ENCODE measurements at places on chromosomes 6 and 20. TPM values are rescaled to one million over a fixed set of nuclear protein-coding genes. Genes with fewer than 3 reads are reported as not detected.

- no peaks in the 10 kb centered on the region for H3K27me3 ChIP-seq
- no peak for DNase-seq
- peaks cover 20% of the 10 kb centered on the region for H3K4me1 ChIP-seq
- H3K27ac ChIP-seq: no peak overlapping the region
Measured at GRCh38 chr6:134822920-134823709, 126.8 kb downstream of the ALDH8A1 start.

- no peak overlapping the region for H3K4me3 ChIP-seq
- H3K27ac ChIP-seq: no peak overlapping the region
- peaks cover 7% of the 10 kb centered on the region for H3K4me1 ChIP-seq
- H3K36me3 ChIP-seq: no peaks in the 10 kb centered on the region
- H3K27me3 ChIP-seq: no peaks in the 10 kb centered on the region
Measured at GRCh38 chr6:113481910-113482309, 375.2 kb upstream of the MARCKS start.

GRCh38 chr6:112031960-112032359, 21.9 kb upstream of the CCN6 start:
- H3K4me1 ChIP-seq: no peaks in the 10 kb centered on the region
- H3K36me3 ChIP-seq: no peaks in the 10 kb centered on the region
- H3K4me3 ChIP-seq: no peak overlapping the region
- no peak overlapping the region for H3K27ac ChIP-seq
- H3K27me3 ChIP-seq: no peaks in the 10 kb centered on the region

DNA sequence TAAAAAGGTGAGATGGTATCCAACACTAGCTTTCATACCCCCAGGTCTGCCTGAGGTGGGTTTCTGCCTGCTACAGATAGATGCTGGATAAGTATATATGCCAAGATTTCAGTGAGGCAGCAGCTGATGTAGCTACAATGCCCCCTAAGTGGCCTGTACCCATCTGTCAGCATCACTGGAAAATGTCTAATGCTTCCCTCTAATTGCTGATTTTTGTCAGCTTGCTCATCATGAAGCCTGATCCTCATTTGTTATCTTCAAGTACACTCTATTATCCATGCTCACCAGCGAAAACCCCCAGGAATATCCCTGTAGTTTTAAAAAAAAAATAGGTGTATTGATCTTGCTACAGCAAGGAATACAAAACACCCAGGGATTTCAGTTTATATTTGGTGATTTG, 32.2 kb downstream of the OPRM1 start:
- no peaks in the 10 kb centered on the region for H3K36me3 ChIP-seq
- H3K4me3 ChIP-seq: no peak overlapping the region
- no peak for DNase-seq

DNA sequence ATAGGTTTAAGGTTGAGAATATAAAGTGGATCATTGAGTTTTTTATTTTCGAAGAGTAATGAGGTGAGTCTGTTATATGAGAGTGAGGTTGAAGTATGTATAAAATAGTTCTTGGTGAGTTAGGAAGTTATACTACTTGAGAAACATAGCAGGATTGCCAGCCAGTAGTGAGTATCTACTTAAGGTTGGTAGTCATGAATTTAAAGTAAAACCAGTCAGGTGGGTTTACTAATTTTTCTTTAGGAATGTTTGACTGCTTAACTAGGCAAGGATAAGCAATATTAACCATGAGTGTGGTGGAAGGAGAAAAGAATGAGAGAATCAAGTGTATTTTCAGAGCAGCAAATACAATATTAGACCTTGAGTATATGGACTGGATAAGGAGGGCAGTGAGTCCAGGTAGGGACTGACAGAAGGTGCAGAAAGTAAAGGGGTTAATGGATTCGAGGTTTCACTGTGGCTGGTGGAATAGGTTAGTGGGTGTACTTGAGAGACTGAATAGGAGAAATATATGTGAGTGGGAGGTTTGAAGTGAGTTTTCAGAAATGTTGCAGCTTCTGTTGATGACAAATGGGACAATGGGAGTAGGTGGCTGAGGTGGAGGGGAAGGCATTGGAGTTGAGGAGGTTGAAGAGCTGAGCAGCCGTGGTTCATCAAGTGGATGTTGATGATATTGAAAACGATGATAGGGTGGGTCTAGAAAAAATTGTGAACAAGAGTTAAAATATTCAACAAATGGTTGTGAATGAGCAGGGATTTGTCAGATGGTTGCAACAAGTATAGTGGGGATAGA, 232.5 kb upstream of the ASCC3 start:
- no peaks in the 10 kb centered on the region for H3K36me3 ChIP-seq
- no peak overlapping the region for H3K4me3 ChIP-seq
- no peaks in the 10 kb centered on the region for H3K4me1 ChIP-seq

DNA sequence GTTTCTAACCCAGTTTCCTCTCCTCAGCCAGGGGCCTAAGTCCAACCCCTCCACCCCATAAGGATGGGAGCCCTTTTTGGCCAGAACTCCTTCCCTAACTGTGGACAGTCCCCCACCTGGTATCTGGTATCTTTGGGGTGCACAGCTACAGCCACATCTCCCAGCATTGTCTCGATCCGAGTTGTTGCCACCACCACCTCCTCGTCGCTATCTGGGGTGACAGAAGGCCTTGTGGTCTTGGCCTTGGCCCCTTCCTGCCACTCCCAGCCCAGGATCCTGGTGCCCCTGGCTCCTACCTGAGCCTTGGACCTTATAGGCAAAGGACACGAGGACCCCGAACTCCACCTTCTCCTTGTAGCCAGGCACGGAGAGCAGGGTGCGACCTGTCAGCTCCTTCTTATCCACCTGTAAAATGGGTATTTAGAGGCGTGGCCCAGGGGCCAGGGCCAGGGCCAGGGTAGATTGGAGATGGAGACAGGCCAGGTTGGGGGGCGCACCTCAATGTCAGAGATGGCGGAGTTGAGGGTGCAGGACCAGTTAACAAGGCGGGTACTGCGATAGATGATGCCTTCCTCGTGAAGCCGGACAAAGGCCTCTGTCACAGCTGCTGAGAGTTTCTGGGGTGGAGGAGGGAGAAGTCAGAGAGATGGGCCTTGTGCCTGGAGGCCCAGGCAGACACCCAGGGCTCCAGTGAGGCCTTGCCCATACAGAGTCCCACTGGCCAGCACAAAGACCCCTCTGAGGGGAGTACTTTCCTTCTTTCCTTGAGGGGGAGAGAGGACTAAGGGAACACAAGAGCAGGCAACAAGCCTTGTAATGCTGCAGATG, 7.2 kb upstream of the VWA7 start:
- H3K4me1 ChIP-seq: no peaks in the 10 kb centered on the region
- H3K4me3 ChIP-seq: no peak overlapping the region
- H3K36me3 ChIP-seq: peaks cover 41% of the 10 kb centered on the region
- no peaks in the 10 kb centered on the region for H3K27me3 ChIP-seq
- no peak for DNase-seq
- H3K27ac ChIP-seq: no peak overlapping the region

- DNase-seq: no peak
- H3K27me3 ChIP-seq: no peaks in the 10 kb centered on the region
- H3K4me3 ChIP-seq: no peak overlapping the region
- H3K4me1 ChIP-seq: peaks cover 57% of the 10 kb centered on the region
Measured at GRCh38 chr20:49281059-49281912, 3.4 kb upstream of the ZNFX1 start.

- no peak overlapping the region for H3K27ac ChIP-seq
- H3K36me3 ChIP-seq: no peaks in the 10 kb centered on the region
Measured at GRCh38 chr6:136947037-136947436, 24.9 kb downstream of the SLC35D3 start.

DNA sequence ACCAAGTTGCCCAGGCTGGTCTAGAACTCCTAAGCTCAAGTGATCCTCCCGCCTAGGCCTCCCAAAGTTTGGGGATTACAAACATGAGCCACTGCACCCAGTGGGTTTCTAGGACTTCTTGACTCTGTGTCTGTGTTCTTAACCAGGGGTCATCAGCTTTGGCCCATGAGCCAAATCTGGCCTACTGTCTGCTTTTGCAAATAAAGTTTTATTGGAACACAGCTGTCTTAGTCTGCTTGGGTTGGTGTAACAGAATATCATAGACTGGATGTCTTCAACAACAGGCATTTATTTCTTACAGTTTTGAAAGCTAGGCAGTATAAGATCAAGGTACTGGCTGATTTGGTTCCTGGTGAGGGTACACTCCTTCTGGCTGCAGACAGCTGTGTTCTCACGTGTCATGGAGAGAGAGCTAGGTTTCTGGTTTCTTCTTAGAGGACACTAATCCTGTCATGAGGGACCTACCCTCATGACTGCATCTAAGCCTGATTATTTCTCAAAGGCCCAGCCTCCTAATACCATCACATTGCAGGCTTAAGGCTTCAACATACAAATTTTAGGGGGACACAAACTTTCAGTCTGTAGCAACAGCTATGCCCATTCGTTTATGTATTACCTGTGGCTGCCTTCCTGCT, 23.3 kb downstream of the ARFGEF2 start:
- no peak for DNase-seq
- no peaks in the 10 kb centered on the region for H3K4me1 ChIP-seq
- H3K4me3 ChIP-seq: no peak overlapping the region

- DNase-seq: no peak
- H3K27ac ChIP-seq: no peak overlapping the region
- H3K4me3 ChIP-seq: no peak overlapping the region
Measured at GRCh38 chr6:108463784-108464183, 96.9 kb upstream of the FOXO3 start.

- peaks cover 15% of the 10 kb centered on the region for H3K4me1 ChIP-seq
- H3K4me3 ChIP-seq: no peak overlapping the region
- no peak for DNase-seq
Measured at GRCh38 chr6:30834646-30835045, 49.7 kb upstream of the DDR1 start.

GRCh38 chr6:21885532-21886114, 292.1 kb downstream of the SOX4 start:
- peaks cover 47% of the 10 kb centered on the region for H3K4me1 ChIP-seq
- H3K4me3 ChIP-seq: no peak overlapping the region
- H3K27ac ChIP-seq: peak overlapping the region; percentile 67
- no peaks in the 10 kb centered on the region for H3K36me3 ChIP-seq

GRCh38 chr20:2101865-2102584, 398 bp downstream of the STK35 start:
- H3K27me3 ChIP-seq: no peaks in the 10 kb centered on the region
- H3K27ac ChIP-seq: peak overlapping the region; percentile 88
- peak; percentile 97 for DNase-seq
- peaks cover 8% of the 10 kb centered on the region for H3K36me3 ChIP-seq
- peaks cover 42% of the 10 kb centered on the region for H3K4me1 ChIP-seq

DNA sequence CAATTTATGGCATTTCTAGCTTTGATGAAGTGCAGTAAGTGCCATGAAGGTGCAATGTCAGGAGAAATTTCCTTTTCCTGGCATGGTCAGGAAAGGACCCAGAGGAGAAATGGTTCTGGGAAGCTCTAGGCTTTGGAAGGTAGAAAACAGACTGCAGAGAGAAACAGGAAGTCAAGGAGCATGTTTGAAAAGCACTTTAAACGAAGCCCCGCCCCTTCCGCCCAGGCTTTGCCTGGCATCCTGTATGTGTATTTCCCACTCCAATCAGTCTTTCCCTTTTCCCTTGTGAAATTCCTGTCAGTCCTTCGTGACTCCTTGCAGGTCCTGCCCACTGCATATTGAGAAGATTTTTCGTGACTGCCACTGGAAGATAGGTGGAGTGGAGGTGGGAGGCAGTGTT, 320.9 kb upstream of the SASH1 start:
- no peaks in the 10 kb centered on the region for H3K4me1 ChIP-seq
- H3K27me3 ChIP-seq: no peaks in the 10 kb centered on the region
- H3K27ac ChIP-seq: no peak overlapping the region
- no peak for DNase-seq
- H3K36me3 ChIP-seq: no peaks in the 10 kb centered on the region

DNA sequence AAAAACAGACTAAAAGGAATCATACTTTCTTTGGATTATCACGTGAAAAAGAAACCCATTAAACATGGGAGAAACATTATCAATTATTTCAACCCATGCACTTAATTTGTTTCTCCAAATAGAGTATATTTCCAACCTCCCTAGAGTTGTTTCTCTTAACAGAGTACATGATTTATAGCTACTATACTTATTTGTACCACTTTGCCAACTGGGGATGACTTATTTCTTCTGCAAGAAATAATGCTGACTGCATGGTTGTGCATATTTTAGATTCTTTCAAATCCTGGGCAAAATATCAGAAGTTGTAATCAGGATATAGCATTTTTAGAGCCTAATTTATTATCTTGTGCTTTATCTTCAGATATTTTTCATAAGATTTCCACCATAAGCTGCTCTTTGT, 629.1 kb upstream of the EYS start:
- no peaks in the 10 kb centered on the region for H3K4me1 ChIP-seq
- H3K27me3 ChIP-seq: no peaks in the 10 kb centered on the region
- no peaks in the 10 kb centered on the region for H3K36me3 ChIP-seq
- DNase-seq: no peak

DNA sequence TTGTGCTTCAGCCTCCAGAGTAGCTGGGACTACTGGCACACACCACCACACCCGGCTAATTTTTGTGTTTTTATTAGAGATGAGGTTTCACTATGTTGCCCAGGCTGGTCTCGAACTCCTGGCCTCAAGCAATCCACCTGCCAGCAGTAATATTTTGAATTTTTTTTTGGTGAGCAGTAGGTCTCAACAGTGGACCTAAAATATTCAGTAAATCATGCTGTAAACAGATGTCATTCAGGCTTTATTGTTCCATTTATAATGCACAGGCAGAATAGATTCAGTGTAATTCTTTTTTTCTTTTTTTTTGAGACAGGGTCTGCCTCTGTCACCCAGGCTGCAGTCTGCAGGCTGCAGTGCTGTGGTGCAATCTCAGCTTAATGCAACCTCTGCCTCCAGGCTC, 69.7 kb downstream of the NCOA3 start:
- peaks cover 9% of the 10 kb centered on the region for H3K36me3 ChIP-seq
- H3K4me1 ChIP-seq: peaks cover 59% of the 10 kb centered on the region
- no peak overlapping the region for H3K4me3 ChIP-seq
- H3K27ac ChIP-seq: no peak overlapping the region
- no peak for DNase-seq

DNA sequence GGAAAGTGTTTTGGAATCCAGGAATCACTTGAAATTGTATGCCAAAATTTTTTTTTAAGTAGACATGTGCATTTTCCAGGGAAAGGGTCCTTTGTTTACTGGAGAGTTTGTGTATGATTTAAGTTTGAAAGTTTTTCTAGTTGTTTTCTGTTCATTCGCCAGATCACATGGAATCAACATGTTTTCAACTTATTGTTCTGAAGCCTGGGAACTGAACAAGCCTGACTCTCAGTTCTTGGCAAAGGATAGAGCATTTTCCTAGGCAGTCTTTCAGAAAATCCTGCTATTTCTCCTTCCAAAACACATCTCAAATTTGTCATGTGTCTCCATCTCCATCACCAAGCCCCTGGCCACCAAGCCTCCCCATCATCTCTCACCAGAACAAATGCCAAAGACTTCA, 374.8 kb downstream of the MAFB start:
- peak; percentile 66 for DNase-seq
- H3K27ac ChIP-seq: no peak overlapping the region
- no peak overlapping the region for H3K4me3 ChIP-seq
- H3K4me1 ChIP-seq: peaks cover 3% of the 10 kb centered on the region
- H3K27me3 ChIP-seq: no peaks in the 10 kb centered on the region

GRCh38 chr20:63589261-63590217, 15.5 kb upstream of the HELZ2 start:
- H3K4me1 ChIP-seq: no peaks in the 10 kb centered on the region
- peaks cover 75% of the 10 kb centered on the region for H3K36me3 ChIP-seq

CLDN20 gene
- total RNA-seq: not detected

OR2J1 gene
- total RNA-seq: not detected

RSPH3 gene
- total RNA-seq: 19.9 TPM

GPR6 gene
- total RNA-seq: not detected

CLVS2 gene
- under 0.01 TPM for total RNA-seq

SLC22A3 gene
- 17.4 TPM for total RNA-seq

UNC93A gene
- total RNA-seq: not detected

All from esophagus muscularis mucosa (tissue), 4 donors.